T-helper 1 cell treated with Interleukin-12 subunit alpha and Interleukin-12 subunit beta and Interleukin-4 antibody, amounts not matched to agents 30 ng/mL and 1 ng/mL, for 36 hours (primary cell): ENCODE measurements at places on chromosomes 7 and 10. TPM values are rescaled to one million over a fixed set of nuclear protein-coding genes. Genes with fewer than 3 reads are reported as not detected.

Gene RSPH10B
- total RNA-seq = 0.44 TPM in 1 of 2 replicates, not detected in the other

Gene FRAT1
- 4.5 and 4.8 TPM in 2 replicates for total RNA-seq

Gene MMRN2
- total RNA-seq = not detected in 2 replicates

Gene LRRC17
- total RNA-seq = 0.20 TPM in 1 of 2 replicates, not detected in the other

Gene SYT15B
- total RNA-seq = 0.17 and 0.39 TPM in 2 replicates

Gene KRIT1
- total RNA-seq = 37.5 and 52.7 TPM in 2 replicates

Gene CRHR2
- total RNA-seq = not detected in 2 replicates

Gene KCNIP2
- 2.8 and 3.4 TPM in 2 replicates for total RNA-seq

Gene DNA2
- total RNA-seq = 36.3 and 38.1 TPM in 2 replicates

Gene CPA2
- not detected in 2 replicates for total RNA-seq

Gene ZSCAN21
- 8.7 and 9.2 TPM in 2 replicates for total RNA-seq

Gene MYO3A
- not detected in 2 replicates for total RNA-seq

Gene PLCE1
- total RNA-seq = 0.02 and 0.05 TPM in 2 replicates

Gene NPFFR1
- total RNA-seq = not detected in 2 replicates

Gene NUTM2E
- 0.20 TPM in 1 of 2 replicates, not detected in the other for total RNA-seq

Gene GPNMB
- total RNA-seq = 0.69 and 1.9 TPM in 2 replicates

Gene CFTR
- not detected in 2 replicates for total RNA-seq

Gene ZNF853
- 0.07 and 0.27 TPM in 2 replicates for total RNA-seq

Gene COL13A1
- total RNA-seq = not detected in 2 replicates

Gene NANOS1
- 0.22 and 0.61 TPM in 2 replicates for total RNA-seq

Gene GPRIN2
- not detected in 2 replicates for total RNA-seq

Gene GPR15LG
- total RNA-seq = not detected in 2 replicates
